GM23338 (cell line): ENCODE measurements at places on chromosomes 1 and 21.
A peak's percentile ranks its signal among the peaks of the same experiment; 100 is the strongest.

DNA sequence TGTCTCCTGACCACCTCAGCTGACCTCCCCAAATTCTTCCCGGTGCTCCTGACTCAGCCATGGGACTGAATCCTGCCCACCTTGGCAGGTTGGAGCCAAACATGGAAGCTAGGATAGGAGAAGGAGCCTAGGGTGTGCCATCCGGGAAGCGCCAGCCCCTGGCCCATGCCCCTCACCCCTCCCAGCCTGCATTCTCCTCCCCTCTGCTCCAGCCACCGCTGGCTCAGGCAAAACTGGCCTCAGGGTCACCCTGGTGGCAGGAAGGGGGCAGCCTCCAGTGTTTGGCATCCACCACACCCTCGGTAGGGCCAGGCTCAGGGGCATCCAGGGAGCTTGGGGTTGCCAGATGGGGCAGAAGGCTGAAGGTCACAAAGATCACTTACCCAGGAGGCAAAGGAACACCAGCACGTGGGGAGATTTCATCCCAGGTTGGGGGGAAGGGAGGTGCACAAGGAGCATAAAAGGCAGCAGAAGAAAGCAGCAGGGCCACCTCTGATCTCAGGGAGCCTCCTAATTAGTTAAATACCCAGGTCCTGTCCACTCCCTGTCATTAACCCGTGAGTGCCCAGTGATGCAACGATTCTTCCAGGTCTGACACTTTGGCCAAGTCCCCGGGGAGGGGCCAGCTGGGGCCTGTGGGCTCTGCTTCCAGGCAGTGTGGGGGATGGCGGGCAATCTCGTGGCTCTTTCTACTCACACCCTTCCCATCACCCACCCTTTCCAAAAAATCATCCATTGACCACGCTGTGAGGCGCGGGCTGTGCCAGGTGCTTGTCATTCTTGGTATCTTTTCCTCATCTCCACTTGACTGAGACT is at the start of gene PLA2G2E:
PLA2G2E (minus strand) TSS at position 481 of the 816 bp plus-strand sequence; CDS start at position 423, 58 bp downstream.
- no peak for DNase-seq

DNA sequence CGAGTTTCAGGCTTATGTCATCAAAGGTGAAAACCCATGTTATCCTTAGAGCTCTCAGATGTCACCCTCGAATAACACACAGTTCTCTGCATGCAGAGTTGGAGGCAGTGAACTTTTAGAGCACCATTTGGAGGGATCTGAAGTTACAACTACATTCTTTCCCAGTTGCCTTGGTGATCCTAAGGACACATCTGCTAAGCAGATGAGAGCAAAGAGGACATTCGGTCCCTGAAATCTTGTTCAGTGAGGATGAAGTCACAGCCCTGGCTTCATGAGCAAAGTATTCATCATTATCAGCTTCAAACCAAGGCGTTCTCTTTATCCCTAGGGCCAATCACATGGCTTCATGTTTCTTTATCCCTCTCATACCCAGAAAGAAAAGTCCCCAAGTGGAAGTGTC is 23.1 kb upstream of the MCOLN2 start:
- DNase-seq = no peak

GRCh38 chr1:64712049-64712448 is 32.8 kb upstream of the RAVER2 start:
- no peak for DNase-seq

GRCh38 chr1:214224611-214225354 is 56.2 kb upstream of the SMYD2 start:
- peak; percentile 77 for DNase-seq

GRCh38 chr21:33974513-33975468 is 59.2 kb upstream of the ATP5PO start:
- DNase-seq = no peak

DNA sequence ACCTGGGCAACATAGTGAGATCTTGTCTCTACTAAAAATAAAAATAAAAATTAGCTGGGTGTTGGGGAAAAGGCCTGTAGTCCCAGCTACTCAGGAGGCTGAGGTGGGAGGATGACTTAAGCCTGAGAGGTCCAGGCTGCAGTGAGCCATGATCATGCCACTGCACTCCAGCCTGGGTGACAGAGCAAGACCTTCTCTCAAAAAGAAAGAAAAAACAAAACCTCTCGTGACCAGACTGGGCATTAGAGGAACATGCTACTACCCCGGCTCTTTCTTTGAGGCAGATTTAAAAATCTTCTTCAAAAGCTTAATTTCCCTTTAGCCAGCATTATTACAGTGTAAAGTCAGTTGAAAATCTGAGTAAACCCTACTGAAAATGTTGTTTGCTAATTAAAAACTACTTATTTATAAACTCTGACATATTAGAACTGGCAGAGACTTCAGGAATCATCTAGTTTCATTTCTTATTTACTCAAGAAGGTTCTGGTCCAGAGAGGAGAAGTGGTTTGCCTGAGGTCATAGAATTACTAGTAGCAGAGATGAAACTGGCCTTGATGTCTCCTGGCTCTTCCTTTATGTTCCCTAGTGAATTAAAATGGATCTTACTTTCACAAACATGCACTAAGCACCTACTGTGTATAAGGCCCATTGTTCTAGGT is 11.6 kb upstream of the ELAVL4 start:
- no peak for DNase-seq

DNA sequence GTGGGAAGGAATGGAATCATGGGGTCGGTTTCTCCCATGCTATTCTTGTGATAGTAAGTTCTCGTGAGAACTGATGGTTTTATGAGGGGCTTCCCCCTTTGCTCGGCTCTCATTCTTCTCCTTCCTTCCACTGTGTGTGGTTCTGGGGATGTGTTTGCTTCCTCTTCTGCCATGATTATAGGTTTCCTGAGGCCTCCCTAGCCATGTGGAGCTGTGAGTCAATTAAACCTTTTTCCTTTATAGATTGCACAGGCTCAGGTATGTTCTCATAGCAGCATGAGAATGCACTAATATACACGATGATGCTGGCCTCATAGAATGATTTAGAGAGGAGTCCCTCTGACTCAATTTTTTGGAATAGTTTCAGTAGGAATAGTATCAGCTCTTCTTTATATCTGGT is 195.4 kb upstream of the IVNS1ABP start:
- no peak for DNase-seq

- DNase-seq = no peak
These were observed 57.1 kb upstream of the ADARB1 start for GRCh38 chr21:45017039-45017960.

GRCh38 chr1:12757836-12758235 is 11.8 kb downstream of the CFAP107 start:
- no peak for DNase-seq

- no peak for DNase-seq
These were observed 69.6 kb downstream of the DUSP10 start for GRCh38 chr1:221672239-221672645.

- DNase-seq = no peak
These were observed 11.3 kb downstream of the MAP7D1 start for GRCh38 chr1:36166938-36167905.

- DNase-seq = no peak
These were observed 15.3 kb downstream of the ZBTB7B start for GRCh38 chr1:155017946-155018316.

DNA sequence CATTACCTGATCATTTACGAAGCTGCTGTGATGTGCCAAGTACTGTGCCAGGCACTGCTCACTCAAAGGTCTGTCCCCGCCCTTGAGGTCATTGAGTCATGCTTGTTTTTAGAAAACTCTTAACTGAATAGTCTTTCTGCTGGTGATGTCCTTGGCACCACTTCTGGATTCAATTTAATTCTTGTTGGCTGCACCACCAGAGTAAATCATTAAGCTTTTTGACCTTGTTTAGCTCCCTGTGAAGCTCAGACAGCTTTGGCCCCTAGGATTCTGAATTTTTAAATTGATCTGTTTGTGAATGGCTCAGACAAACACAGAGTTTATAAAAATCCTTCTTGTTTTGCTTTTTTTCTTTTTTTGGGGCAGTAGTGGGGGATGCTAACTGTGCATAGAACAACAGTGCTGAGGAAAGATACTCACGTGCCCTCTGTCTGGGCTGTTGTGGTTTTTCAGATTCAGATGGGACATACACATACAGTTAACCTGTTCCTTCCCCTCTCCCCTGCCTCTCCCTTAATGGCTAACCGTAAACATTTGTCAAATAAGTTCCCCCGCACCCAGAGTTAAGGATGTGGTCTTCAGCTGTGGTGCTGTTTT is 67.6 kb downstream of the MTR start:
- DNase-seq = no peak

DNA sequence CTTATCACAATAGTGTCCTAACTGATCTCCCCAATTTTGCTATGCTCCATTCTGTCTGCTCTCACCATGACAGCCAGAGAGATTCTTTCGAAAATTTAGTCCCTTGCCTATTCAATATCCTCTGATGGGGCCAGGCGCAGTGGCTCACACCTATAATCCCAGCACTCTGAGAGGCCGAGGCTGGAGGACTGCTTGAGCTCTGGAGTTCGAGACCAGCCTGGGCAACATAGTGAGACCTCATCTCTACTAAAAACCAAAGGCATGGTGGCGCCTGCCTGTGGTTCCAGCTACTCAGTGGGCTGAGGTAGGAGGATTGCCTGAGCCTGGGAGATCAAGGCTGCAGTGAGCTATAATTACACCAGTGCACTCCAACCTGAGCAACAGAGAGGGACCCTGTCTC is 16.1 kb upstream of the PDZK1IP1 start:
- DNase-seq = no peak

GRCh38 chr1:14842361-14842760 is 243.9 kb downstream of the KAZN start:
- DNase-seq = no peak
